ENCODE measurements at places on chromosomes 6 and 20.
A peak's percentile ranks its signal among the peaks of the same experiment; 100 is the strongest.

GRCh38 chr6:32329141-32329540 is 42.6 kb downstream of the TSBP1 start:
- no peak for DNase-seq

GRCh38 chr6:12340488-12340818 is 50.3 kb downstream of the EDN1 start:
- DNase-seq: no peak

DNA sequence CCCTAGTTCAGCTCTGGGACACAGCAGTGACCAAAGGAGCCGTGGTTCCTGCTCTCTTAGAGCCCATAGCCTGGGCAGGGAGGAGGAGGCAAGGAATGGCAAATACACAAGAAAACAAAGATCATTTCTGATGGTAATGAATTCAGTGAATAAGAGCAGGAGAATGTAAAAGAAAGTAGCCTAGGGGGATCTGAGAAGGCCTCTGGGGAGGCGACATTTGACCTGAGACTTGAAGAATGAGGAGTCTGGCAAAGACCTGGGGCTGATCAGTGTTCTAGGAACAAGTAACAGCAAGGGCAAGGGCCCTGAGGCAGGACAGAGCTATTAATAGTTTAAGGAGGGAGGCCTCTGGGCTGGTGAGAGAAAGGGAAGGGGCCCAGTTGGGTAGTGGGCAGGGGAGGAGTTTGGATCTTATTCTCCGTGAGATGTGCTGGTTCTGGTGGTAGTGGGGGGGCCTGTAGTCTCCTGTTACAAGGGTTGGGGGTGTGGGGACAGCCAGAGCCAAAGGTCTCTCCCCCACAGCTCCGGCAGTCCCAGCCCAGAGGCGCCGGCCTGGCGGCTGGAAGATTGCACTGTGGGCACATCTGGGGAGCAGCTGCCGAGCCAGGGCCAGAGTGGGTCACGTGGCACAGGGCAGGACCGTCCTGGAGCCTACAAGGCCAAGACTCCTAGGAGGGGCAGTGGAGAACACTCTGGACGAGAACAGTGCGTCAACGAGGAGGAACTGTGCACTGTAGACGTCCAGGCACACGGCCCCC is 9.3 kb upstream of the ID1 start:
- no peak for DNase-seq

DNA sequence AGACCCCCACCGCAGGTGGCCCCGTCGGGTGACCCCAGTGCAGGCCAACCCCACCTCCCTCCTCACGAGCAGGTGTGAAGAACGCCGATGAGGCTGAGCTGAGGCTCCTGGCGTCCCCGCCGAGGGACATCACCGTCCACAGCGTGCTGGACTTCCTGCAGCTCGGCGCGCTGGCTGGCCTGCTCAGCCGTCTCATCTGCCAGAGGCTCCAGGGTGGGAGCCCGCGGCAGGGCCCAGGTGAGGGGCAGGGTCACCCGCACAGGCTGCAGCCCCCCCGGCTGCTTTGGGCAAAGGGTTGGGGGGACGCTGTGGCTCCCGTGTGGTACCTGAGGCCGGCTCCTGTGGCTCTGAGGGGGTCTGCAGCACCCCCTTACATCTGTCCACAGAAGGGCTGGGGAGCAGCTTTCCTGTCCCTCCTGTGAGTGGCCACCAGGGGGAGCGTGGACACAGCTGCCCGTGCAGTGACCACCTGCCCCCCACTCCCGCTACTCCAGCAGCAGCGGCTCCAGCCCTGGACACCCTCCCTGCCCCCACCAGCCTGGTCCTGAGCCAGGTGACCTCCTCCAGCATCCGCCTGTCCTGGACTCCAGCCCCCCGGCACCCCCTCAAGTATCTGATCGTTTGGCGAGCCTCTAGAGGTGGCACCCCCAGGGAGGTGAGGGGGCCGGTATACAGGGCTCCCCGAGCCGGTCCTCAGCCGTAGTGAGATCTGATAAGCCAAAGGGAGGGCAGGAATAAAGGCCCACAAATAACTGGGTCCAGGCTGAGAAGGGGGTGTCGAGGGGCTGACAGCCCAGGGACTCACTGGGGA is 16.5 kb downstream of the COL20A1 start:
- peak; percentile 44 for DNase-seq

DNA sequence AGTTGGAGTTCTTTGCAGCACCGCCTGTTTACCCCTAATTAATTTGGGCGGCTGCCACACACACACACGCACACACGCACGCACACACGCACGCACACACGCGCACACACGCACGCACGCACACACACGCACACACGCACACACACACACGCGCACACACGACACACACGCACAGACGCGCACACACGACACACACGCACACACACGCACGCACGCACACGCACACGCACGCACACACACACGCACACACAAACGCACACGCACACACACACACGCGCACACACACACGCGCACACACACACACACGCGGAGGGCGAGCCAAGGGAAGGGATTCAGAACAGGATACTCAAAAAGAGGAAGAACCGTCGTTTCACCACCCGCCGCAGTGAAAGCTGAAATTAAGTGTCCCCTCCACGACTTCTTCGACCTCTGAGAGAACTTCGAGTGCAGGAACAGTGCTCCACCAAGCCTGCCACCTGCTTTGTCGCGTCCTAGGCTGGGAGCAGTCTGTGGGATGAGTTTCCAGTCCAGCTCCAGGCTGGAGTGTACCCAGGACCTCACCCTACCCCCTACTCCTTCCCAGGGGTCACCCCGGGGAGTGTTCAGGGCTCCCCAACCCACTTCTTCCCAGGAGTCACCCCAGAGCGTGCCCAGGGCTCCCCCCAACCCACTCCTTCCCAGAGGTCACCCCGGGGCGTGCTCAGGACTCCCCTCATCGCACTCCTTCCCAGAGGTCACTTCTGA is 1.1 kb downstream of the RNASET2 start:
- DNase-seq: peak; percentile 52

- no peak for DNase-seq
Observed at GRCh38 chr20:35340436-35340835, 48.2 kb upstream of the FAM83C start.

DNA sequence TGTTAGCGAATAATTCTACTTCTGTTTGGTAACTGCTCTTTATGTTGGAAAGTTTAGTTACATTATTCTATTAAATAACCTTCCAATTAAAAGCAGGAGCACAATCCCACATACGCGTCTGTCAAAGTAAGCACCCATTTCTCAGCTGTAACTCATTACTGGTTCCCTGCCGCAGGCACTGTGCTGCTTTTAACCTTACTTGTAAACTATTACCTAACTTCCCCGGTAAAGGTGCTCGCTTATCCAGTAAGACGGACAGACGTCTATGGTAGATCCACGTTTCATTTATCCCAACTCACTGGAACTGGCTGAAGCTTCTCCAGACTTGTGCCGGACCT is 529 bp upstream of the ENPP4 start:
- no peak for DNase-seq

- no peak for DNase-seq
Observed at GRCh38 chr6:49038294-49038822, 424.7 kb downstream of the MMUT start.

GRCh38 chr6:4370066-4370465 is 234.7 kb upstream of the ECI2 start:
- no peak for DNase-seq

GRCh38 chr20:22586645-22587310 is 2.4 kb upstream of the FOXA2 start:
- DNase-seq: no peak

GRCh38 chr6:15359335-15359862 is 113.5 kb downstream of the JARID2 start:
- DNase-seq: no peak

- peak; percentile 39 for DNase-seq
Observed at GRCh38 chr20:58693226-58694006, 816 bp downstream of the NPEPL1 start.

DNA sequence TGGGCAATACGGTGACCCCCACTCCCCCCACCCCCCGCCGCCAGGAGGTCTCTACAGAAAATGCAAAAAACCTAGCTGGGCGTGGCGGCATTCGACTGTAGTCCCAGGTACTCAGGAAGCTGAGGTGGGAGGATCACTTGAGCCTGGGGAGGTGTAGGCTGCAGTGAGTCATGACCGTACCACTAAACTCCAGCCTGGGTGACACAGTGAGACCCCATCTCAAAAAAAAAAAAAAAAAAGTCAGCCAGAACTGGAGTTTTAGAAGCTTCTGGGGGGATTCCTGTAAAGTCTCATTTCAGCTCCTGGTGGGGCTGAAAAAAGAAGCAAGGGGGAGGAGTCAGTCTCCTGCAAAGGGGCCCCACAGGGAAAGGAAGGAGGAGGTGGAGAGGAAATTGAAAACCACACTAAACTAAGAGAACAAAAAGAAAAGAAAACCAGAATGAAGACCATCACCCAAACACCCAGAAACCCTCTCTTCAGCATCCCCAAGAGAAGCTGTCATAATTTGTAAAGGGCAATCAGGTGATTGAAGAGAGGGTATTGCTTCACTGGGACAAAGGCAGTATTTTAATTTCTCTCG is 50.4 kb downstream of the NOL4L start:
- DNase-seq: peak; percentile 59

DNA sequence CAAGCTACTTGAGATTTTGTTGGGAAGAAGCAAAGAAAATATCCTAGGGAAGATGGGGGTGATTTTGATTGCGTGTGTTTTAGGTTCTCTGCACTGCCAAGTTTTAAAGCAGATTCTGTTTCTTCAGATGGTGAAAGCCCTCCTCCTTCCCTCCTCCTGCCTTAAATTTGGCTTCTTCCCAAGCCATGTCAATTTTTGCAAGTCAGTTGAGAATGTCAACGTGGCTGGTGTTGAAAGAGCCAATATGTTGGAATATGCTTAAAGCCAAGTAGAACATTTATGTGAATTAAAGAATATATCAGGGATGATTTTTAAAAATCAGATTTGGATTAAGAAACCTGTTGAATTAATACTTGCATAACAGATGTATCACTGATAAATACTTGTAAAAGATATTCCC is 270.8 kb downstream of the ARID1B start:
- DNase-seq: no peak

- DNase-seq: no peak
Observed at GRCh38 chr20:15012566-15012965, 675.2 kb upstream of the FLRT3 start.

- DNase-seq: no peak
Observed at GRCh38 chr6:53411451-53411850, 62.7 kb upstream of the ELOVL5 start.

DNA sequence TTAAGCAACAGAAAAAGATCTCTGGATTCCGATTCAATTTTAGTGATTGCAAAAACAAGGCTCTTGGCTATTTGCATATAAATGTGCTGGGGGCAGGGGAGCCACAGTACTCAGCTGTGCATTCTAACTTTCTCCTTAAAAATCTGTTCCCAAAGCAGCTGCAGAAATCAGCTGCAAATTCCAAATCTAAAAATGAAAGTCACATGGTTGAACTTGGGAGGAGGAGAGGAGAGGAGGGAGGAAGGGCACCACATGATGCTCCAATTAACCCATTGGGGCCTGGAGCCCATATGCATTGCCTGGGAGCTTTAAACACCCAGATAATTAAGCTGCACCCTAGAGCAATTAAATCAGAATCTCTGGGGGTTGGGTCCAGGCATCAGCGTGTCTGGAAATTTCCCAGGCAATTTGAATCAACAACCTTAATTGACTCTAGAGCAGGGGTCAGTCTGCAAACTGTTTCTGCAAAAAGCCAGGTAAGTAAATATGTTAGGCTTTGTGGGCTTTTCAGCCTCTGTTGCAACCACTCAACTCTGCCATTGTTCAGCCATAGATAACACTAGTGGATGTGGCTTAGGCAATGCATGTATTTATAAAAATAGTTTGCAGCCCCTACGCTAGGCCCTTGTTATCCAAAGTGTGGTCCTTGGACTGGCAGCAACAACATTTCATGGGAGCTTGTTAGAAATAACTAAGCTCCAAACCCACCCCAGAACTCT is 508.1 kb downstream of the KIF16B start:
- no peak for DNase-seq

DNA sequence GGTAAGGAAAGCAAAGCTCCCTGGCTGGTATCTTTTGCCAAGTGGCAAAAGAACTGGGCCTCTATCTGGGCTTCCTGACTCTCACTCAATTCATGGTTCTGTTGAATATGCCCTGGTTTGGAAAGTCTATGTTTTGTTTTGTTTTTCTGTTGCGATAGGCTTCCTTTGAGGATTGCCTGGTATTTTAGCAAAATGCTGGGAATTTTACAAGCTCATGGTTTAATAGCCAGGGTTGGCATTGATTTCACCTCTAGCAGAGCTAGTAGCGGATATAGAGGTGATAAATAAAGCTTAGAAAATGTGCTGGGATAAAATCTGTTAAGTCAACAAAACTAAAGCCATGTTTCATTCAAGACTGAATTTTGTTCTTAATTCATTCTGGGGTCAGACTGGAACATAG is 109.9 kb downstream of the RNF144B start:
- DNase-seq: no peak

GRCh38 chr20:48411245-48411644 is 416.6 kb downstream of the PREX1 start:
- no peak for DNase-seq

GRCh38 chr20:8433291-8433690 is 301.2 kb downstream of the PLCB1 start:
- DNase-seq: no peak

GRCh38 chr6:33050014-33050810 is 23.2 kb downstream of the HLA-DPA1 start:
- no peak for DNase-seq

DNA sequence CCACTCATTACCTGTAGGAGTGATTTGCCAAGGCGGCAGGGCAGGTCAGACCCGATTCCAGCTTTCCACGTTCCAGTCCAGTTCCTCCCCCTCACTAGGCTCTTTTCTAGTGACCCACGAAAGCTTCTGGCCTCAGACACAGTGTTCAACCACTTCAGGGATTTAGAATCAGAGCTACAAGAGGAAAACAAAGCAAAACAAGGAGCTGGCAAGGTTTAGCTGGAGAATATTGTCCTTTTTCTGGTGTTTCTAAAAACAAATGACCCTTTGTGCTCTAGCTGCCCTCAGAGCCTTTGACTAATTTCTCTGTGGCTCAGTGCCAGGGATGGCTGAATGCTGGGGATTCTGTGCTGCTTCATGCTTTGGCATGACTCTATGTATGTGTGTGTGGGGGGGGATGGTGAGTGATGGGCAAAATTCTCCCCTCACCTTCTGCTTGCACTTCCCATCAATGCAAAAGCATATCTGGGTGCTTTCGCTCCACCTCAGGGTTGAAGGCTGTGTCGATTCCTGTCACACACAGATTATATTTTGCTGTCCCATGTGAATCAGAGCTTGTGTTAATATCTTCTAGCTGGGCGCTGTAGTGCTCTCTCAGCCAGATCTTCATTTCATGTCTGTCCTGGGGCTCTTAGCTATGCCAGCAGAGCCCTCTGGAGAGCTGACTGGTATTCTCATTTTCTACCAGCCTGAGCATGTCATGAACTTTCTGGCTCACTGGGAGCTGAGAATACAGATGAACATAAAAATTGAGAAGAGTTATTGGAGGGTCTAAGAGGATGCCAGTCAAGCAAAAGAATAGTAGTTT is 19.3 kb upstream of the NEDD9 start:
- no peak for DNase-seq

GRCh38 chr20:63101781-63102720 is 95.3 kb upstream of the BHLHE23 start:
- peak; percentile 79 for DNase-seq

Measured in activated T-cell treated with anti-CD3 and anti-CD28 coated beads, Interleukin-2, amount 50 U/mL, for 48 hours (primary cell).